Stomach (tissue), 19 donors: ENCODE measurements at places on chromosomes 13 and 19.
A peak's percentile ranks its signal among the peaks of the same experiment; 100 is the strongest.

GRCh38 chr13:98377635-98378378 lies 199.1 kb downstream of the STK24 start:
- DNase-seq, result no peak

GRCh38 chr13:79450110-79450509 lies 30.8 kb upstream of the NDFIP2 start:
- no peak for DNase-seq

DNA sequence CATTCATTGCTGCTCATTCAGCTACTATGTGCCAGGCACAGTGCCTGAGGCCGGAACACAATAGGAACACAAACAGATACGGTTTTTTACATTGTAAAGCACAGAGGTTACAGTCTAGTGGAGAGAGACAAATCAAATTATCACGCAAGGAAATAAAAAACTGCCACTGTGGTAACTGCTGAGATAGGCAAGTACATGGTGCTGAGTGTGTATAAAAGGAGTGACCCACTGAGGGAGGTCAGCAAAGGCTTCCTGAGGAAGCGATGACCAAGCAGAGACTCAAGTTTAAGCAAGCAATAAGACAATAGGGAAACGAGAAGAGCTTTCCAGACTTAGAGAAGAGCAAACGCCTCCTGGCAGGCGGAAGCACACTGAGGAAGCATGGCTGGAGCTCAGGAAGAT lies 56.4 kb downstream of the NUFIP1 start:
- peak; percentile 45 for DNase-seq

DNA sequence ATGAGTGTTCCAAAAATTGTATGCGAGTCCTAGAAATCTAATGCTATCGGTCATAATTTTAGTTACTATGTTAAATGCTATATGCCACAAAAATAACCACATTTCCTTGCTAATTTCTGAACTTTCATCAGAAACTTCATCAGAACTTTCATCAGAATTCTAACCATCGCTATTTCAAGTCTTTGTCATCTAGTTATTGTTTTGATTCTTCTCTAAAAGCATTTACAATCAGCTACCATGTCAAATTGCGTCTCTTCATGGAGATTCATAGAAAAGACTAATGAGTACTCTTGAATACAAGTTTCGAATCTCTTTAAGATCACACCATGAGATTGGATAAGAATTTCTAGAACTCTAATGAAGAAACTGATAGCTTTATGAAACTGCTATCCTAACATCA lies 52.7 kb upstream of the TM9SF2 start:
- DNase-seq, result no peak

- DNase-seq, result peak; percentile 62
Observed at GRCh38 chr19:35030257-35031071, at the start of gene SCN1B. Gene SCN1B, plus strand, starts transcription at chr19:35030470. Its CDS starts 351 bp downstream, at chr19:35030821.

GRCh38 chr19:47492137-47492533 lies 8.1 kb upstream of the KPTN start:
- DNase-seq, result no peak

DNA sequence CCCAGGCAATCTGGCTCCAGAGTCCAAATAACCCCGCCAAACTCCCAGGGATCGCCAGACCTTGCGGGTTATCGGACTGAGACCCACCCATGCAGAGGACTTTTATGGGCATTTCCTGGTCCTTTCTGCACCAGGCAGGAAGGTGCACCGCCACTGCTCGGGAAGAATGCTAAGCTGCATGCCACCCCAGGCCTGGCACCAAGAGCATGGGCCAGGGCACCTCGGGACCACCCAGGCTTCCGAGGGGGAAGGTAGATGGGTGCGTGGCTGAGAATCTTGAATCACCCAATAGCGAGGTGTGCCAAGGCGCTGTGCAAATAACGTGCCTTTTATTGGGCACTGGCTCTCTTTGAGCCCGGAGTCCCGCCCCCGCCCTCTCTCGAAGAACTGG lies 422 bp upstream of the ZNF575 start:
- DNase-seq, result no peak

- DNase-seq, result no peak
Observed at GRCh38 chr19:12882589-12882988, 1.3 kb upstream of the DNASE2 start.

DNA sequence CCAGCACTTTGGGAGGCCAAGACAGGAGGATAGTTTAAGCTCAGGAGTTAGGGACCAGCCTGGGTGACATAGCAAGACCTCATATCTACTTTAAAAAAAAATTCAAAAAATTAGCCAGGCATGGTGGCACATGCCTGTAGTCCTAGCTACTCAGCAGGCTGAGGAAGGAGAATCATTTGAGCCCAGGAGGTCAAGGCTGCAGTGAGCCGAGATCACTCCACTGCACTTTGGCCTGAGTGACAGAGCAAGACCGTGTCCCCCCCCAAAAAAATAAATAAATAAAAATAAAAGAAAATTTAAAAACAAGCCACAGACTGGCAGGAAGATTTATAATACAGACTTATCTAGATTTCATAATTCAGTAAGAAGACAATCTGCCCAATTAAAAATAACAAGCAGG lies 14.8 kb downstream of the PSPC1 start:
- no peak for DNase-seq

DNA sequence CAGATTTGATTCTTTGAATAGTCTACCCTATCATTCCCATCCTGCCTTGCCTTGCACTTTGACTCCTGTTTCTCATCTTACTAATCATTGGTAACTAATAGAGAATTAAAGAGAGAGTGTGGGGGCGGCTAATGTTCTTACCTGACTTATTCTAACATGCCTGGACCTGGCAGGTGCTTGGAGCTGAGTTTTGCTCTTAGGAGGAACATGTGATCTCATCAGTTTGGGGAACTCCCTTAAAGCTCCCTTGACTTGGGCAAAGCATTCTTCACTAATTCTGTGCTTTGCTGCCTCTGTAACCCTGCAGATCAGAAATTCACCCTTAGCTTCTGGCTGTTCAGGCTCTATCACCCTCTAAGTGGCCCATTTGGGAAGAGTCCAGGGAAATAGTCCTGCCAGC lies 861.1 kb downstream of the GPC5 start:
- no peak for DNase-seq

- DNase-seq, result no peak
Observed at GRCh38 chr19:896434-896833, 3.1 kb downstream of the RNU6-9 start.

GRCh38 chr13:35857769-35858168 lies 273.4 kb downstream of the DCLK1 start:
- DNase-seq, result no peak

GRCh38 chr13:33918199-33918932 lies 100.4 kb downstream of the RFC3 start:
- DNase-seq, result no peak

DNA sequence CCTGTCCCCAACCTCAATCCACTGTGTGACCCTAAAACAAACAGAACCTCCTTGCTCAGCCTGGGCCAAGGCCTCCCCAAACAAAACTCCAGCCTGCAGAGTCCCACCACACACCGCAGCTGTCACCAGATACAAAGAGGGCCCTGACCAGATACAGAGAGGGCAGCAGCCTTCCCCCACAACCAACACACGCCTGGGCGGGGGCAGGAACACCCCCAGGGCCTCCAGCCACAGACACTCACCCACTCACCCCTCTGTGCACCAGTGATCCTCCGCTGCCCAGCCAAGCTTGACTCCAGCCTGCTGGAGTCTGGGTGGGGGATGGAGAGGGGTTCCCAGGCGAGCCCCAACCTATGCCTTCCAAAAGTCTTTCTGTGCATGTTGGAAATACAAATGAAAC lies 5.9 kb upstream of the CIRBP start:
- DNase-seq, result no peak

DNA sequence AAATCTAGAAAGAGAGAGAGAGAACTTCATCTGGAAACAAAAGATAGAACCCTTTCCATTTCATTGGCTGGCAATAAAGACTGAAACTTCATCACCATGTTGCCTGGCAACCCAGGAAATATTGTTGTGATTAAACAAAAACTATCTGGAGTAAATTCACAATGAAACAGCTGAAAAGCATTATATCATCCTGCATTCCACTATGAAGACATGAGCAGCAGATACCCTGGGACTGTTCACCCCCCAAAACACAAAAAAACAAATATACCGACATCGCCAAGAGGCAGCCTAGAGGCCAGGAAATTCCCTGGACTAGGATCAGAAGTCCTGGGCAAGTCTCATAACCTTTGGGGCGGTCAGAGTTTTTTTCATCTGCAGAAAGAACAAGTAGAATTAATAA lies 158.3 kb downstream of the FOXO1 start:
- no peak for DNase-seq

DNA sequence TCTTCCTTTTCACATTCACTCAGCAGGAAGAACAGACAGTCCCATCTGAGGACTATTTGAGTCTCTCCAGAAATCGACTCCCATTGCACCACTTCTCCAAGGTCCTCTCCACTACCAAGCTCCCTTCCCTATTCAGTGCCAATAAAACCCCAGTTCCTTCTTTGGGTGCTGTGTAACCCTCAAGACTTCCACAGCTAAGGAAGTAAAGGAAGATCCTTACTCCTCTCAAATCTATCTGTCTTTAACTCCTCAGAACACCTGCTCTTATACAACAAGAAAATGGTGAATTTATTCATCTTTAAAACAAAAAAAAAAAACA lies 29.2 kb upstream of the TM9SF2 start:
- DNase-seq, result no peak

DNA sequence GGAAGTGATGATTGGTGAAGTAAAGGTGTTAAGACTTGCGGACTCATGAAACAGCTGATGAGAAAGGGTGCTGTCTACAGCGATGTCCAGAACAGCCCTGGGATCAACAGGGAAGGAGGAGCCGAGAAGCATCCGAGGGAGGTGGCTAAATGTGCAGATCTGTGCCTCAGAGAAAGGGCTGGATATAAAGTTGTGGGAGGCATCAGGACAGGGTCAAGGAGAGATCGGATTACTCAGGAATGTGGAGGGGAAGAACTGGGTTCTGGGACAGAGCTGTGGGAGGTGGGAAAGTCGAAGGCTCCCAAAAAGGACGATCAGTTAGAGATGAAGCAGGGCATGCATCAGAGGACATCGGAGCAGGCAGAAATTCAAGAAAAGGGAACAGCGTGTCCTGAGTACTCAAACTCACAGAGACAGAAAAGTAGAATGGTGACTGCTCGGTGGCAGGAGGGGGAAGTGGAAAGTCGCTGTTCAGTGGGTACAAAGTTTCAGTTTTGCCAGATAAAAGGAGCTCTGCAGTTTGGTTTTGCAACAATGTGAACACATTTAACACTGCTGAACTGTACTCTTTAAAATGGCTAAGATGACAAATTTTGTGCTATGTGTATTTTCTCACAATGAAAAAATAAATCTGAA lies 1.9 kb downstream of the SIGLEC14 start:
- DNase-seq, result no peak

DNA sequence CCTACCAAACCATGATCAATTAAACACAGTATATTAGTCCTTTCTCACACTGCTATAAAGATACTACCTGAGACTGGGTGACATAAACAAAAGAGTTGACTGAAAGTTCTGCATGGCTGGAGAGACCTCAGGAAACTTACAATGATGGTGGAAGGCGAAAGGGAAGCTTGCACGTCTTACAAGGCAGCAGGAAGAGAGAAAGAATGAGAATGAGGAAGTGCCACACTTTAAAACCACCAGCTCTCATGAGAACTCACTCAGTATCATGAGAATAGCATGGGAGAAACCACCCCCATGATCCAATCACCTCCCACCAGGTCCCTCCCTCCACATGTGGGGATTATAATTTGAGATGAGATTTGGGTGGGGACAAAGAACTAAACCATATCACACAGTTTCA lies 324.9 kb upstream of the ZNF507 start:
- DNase-seq, result no peak

GRCh38 chr13:112586334-112586960 lies 1.5 kb downstream of the TUBGCP3 start:
- no peak for DNase-seq

DNA sequence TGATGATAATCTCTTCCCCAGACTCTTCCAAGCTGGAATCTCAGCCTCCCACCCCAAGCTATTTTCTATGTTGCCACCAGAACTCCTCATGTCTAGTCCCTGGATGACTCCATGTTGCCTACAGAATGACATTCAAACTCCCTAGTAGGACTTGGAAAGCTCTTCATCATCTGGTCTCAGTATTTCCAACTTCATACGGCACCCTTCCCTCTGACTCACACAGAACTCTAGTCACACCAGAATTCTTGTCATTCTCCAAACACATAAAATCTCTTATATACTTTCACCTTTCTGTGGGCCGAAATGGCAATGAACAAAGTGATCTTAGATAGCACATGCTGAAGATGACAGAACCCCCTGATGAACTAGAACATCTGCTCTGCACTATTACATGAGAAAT lies 86.2 kb downstream of the CAB39L start:
- no peak for DNase-seq

DNA sequence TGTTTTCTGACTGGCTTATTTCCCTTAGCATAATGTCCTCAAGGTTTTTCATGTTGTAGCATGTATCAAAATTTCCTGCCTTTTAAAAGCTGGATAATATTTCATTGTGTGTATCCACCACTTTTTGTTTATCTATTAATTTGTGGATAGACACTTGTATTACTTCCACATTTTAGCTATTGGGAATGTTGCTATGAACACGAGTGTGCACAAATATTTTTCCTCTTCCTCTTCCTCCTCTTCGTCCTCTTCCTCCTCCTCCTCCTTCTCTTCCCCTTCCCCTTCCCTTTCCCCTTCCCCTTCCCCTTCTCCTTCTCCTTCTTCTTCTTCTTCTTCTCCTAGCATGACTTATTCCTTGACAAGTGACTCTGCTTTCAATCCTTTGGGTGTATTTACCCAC lies 51.2 kb upstream of the KL start:
- DNase-seq, result no peak

- peak; percentile 64 for DNase-seq
Observed at GRCh38 chr13:33799950-33800592, 17.9 kb upstream of the RFC3 start.

GRCh38 chr13:66859078-66859477 lies 371.1 kb downstream of the PCDH9 start:
- no peak for DNase-seq

GRCh38 chr13:43963726-43964125 lies 84.0 kb downstream of the LACC1 start:
- no peak for DNase-seq

- no peak for DNase-seq
Observed at GRCh38 chr13:30805132-30805537, 69.8 kb downstream of the ALOX5AP start.

DNA sequence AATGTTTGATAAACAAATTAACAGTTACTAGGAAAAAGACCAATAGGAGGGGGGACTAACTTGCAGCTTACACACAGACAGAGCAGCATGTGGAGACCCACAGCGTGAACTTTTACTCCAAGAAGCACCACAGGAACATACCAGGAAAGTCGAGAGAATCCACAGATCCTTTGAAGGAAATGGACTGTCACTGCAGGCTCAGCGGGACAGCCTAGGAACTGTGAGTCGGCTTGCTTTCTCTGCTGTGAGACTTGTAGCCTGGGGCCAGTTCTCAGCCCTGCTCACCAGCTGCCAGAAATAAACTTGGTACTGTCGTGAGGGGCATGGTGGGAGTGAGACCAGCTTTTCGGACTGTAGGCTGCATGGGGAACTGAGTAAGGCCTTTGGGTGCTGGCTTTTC lies 1211.5 kb downstream of the PCDH17 start:
- DNase-seq, result no peak

- peak; percentile 50 for DNase-seq
Observed at GRCh38 chr19:29858000-29858596, 46.3 kb downstream of the CCNE1 start.

GRCh38 chr19:51807111-51807701 lies 12.2 kb downstream of the FPR3 start:
- peak; percentile 19 for DNase-seq
